Stimulated activated CD4-positive, alpha-beta T cell treated with anti-CD3 and anti-CD28 coated beads, Interleukin-1b, Interleukin-23, amount 100 ng/mL, for 1 hour (primary cell): ENCODE measurements at places on chromosomes 4 and X.

GRCh38 chr4:78661921-78662521, 110.5 kb downstream of the ANXA3 start:
- no peak for DNase-seq

GRCh38 chrX:40719731-40720130, 15.6 kb downstream of the MED14 start:
- DNase-seq: no peak

DNA sequence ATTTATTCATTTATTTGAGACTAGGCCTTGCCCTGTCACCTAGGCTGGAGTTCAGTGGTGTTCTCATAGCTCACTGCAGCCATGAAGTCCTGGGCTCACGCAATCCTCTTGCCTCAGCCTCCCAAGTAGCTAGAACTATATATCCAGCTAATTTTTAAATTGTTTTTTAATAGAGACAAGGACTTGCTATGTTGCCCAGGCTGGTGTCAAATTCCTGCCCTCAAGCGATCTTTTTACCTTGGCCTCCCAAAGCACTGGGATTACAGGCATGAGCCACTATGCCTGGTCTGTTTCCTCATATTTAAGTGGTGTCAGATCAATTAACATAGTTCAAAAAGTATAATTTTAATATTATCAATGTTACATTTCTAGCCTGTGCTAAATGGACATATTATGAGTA, 68.5 kb downstream of the AFF1 start:
- no peak for DNase-seq

GRCh38 chr4:93827272-93827947, 1.1 kb upstream of the ATOH1 start:
- no peak for DNase-seq

GRCh38 chr4:183738081-183738673, 79.1 kb downstream of the TRAPPC11 start:
- no peak for DNase-seq
